ENCODE measurements at places on chromosomes 3 and 15. TPM values are rescaled to one million over a fixed set of nuclear protein-coding genes. Genes with fewer than 3 reads are reported as not detected.
A peak's percentile ranks its signal among the peaks of the same experiment; 100 is the strongest.

SERINC4 gene
- polyA plus RNA-seq = 0.87 TPM

PLCB2 gene
- 10.1 TPM for polyA plus RNA-seq

ABHD17C gene
- polyA plus RNA-seq = 21.4 TPM

ATP13A5 gene
- polyA plus RNA-seq = 0.68 TPM

ZNF717 gene
- polyA plus RNA-seq = 22.9 TPM

RETNLB gene
- polyA plus RNA-seq = not detected

INTS14 gene
- polyA plus RNA-seq = 53.3 TPM

FBN1 gene
- 83.8 TPM for polyA plus RNA-seq

DNA sequence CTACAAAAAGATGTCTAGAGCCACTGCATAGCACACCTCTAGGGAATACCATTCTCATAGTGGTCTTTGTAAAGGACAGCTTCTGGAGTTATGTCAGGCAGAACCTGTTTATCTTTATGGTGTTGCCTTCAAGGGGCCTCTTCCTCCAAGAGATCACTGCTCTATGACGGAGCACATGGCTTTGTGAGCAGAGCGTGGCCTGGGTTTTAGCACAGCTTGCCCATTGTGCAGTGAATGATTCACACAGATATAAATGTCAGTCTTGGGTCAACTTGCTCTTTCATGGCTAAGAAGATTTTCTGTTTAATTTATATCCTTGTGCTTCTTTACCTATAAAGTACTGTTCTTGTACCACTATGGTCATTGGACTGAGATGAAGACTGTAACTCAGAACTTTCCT is 41.5 kb upstream of the RBMS3 start:
- DNase-seq = no peak

DNA sequence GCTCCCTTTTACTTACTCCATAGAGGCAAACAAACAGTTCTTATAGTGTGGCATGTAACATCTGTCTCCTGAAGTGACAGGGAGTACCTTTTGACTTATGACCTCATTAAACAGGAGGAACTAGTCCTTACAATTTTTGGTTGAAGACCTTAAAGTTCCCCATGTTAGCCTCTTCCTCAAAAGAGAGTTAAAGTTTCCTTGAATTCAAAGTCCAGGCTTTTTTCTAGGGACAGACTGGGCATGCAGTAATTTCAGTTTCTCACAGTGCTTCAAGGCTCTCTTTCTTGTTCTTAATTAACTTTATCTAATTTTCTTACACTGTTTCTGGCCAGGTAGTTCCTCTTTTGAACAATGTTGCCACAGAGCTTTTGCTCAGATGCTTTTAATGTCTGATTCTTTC is 12.1 kb downstream of the GOLM2 start:
- no peak for DNase-seq

- DNase-seq = peak; percentile 63
Measured at GRCh38 chr3:74617776-74618175, 3.3 kb upstream of the CNTN3 start.

DNA sequence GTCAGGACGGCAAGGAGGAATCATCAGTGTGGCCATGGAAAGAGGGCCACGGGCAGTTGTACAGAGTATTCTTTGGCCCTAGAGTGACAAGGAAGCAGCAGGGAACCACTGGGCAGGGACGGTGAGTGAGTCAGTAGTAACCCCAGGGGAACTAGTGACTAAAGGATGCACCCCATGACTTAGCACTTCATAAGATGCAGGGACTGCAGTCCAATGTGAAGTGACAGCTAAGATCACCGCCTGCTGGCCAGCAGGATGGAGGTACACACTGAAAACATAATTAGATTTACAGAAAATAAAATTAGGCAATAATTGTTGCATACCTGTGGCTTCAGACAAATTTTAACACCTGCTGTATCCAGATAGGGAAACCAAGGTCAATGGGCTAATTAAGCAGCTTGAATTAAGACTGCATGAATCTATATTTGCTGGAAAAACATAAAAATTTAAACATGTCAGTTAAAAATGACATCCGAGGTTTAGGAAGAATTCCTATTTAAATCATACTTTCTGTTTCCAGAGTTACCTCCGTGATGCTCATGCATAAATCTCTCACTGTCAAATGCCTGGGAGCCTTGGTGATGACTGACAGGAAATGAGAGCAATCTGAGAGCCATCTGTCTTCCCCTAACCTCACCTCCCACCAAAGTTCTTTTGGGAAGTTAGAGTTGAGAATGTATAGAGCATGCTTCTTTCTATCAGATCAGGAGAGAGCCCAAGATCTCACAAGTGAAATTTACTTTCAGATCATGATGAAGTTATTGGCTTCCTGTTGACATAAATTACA is 56.5 kb downstream of the DCLK3 start:
- no peak for DNase-seq

DNA sequence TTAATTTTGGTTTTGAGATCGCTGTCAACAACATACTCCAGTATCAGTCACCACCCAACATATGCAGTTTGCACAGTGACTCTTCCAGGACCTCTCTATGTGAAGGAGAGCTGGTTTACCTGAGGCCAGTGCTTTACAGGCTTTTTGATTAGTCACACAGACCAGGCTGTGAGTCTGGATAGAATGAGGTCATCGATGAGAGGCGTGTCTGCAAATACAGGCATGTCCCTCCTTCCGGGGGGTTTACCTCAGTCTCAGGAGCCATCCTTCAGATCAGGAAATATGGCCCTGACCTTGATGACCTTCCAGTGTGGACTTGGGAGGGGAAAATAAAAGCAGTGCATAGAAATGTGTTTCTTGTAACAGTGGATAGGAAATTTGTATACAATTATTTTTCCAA is 46.9 kb downstream of the KBTBD12 start:
- no peak for DNase-seq

DNA sequence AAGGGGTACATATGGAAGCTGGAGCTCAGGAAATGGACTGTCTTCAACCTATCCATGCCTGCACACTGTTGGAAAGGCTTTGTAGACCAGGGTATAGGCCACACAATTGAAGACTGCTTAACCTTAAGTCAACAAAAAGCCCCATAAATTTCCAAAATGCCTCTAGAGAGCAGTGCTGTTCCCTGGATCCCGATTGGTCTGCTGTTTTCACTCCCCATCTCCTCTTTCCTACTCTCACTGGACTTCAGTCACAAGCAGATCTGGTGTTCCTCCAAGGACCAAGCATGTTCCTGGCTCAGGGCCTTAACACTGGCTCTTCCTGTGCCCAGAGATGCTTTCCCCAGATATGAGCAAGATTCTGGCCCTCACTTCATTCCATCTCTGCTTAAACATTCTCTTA is 22.8 kb upstream of the LRRC34 start:
- no peak for DNase-seq

DNA sequence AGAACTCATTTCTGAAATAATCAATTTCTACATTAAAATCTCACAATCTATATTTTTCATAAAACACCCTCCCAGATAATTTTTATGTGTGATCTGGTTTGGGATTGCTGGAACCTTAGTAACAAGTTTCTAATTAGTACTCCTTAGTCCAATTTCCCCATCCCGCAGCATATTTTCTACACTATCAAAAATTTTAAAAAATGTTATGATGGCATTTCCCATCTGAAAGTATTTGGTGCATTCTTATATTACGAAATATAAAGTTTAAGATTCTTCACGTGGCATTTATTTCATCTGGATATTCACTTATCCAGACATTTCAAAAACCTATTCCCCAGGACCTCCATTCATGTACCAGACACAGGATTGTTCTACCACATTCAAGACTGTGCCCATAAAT is 1.5 kb downstream of the OR5H14 start:
- DNase-seq = no peak

GRCh38 chr3:195282961-195283360 is 12.0 kb upstream of the XXYLT1 start:
- peak; percentile 23 for DNase-seq

GRCh38 chr3:37171144-37171543 is 3.2 kb downstream of the LRRFIP2 start:
- no peak for DNase-seq

DNA sequence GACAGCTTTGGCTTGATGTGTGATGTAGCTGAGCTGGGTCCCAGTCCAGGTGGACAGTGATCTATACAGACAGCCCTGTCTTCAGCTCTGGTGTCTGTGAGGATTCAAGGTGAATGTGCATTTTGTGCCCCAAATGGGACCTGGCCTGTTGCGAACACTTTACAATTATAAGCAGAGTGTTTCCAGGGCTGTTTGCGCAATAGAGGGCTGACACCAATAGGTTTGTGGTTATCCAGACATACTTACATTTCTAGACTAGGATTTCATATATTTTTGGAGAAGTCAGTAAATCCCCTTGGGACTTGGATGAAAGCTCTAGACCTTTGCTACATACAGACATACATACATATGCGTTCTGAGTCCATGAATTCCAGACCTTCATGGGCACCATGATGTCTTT is 4.2 kb upstream of the TATDN2 start:
- DNase-seq = no peak

DNA sequence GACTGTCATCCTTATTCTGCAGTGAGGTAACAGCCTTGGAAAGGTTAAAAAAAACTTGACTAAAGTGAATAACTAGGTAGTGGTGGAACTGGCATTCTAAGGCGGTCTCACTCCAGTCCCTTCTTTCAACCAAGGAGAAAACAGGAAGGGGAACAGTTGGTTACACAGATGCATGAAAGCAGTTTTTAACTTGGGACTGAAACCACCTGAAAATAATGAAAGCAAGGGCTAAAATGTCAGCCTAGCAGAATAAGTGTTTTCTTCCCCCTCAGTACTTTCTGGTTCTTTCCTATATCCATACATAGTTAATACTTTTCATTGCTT is 748 bp upstream of the AVEN start:
- DNase-seq = no peak

- no peak for DNase-seq
Measured at GRCh38 chr3:42421818-42422796, 11.7 kb upstream of the LYZL4 start.

DNA sequence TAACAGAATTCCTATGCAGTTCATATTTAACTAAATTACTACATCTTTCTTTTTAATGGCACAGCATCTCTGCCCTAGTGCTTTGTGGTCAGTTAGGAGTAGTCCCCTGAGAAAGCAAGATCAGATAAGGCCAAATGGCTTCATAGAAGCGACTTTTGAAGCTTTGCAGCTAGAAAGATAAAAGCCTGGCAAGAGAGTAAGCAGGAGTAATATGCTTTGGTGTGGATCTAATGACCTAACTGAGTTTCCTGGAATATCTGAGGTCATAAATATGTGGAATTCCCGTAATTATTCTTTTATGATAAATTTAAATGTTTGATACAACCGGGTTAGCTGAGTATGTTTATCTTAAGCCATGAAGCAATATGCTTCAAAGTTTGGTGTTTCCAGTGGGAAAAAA is 374.9 kb upstream of the LRRC3B start:
- no peak for DNase-seq
